ENCODE measurements at places on chromosomes 3 and 15. TPM values are rescaled to one million over a fixed set of nuclear protein-coding genes. Genes with fewer than 3 reads are reported as not detected.

Gene FAM81A
- total RNA-seq, result not detected

Gene NOX5
- total RNA-seq, result not detected

Gene KIF15
- total RNA-seq, result 0.80 TPM

Gene VIPR1
- total RNA-seq, result 2.3 TPM

DNA sequence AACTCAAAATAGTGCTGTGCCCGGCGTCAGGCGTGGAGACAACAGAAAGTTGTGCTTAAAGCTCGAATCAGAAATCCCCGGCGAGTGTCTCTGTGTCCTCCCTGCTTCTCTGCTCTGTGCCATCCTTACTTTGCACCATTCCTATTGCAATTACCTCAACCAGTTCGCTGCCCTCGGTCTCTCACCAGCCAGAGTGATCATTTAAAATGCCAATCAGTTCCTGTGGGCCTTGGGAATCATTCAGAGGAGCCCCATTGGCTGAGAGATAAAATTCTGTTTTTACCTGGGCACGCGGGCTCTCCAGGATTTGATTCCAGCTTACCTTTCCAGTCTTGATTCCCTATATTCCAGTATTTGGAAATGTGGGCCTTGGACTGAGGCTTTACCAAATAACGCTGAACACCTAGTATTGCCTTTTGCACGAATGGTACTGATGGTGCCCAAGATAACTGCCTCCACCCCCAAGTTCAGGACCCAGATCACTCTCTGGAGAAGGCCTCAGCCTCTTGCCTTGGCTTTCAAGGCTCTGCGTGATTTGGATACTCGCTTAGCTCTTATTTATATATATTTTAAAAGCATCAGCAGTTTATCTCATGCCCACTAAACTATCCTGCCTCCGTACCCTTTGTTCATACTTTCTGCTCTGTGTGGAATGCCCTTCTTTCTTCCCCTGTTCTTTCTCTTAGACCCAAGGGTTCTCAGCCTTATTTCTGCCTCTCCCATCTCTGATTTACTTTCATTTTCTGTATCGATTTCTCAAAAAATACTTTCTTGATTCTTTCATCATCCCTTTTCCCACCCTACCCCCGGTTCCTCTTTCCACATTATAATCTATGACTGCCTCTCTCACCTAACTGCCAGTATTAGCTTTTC, 863 bp downstream of the PSMA4 start:
- DNase-seq, result no peak

DNA sequence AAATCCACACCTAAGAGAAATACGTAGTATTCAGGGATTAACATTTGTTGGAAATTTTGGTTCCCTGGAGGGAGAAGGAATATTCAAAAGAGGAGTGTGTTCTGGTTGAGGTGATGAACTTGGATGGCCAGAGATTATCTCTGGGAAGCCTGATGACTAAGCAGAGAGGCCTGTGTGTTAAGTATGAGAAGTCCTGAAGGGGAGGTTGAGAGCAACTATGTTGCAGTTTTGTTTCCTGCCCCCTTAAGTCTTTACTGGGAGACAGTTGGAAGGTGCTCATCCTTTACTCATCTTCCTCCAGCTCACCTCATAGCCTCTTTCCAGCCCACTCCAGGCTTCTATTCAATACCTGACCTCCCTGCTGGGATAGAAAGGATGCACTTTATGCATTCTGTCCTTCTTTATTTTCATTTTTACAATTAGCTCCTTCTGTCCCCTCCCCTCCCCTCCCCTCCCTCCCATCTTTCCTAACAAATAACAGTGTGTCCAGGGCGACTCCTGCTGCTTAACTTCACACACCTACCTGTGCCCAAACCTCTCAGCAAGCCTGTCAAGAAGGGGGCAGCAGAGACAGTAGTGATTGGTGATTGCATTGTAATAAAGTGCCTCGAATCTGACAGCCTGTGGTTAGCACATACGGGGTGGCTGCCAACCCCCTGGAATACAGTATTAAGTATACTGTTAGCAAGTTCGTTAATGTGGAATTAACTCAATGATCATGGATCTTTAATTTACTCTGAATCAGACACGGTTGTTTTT, 11.9 kb downstream of the RAP2B start:
- peak; percentile 50 for DNase-seq

- DNase-seq, result peak; percentile 64
Measured at GRCh38 chr15:32651229-32651837, 9.8 kb downstream of the SCG5 start.

Measured in natural killer cell (primary cell).